ENCODE measurements at places on chromosomes 16 and 17.

GRCh38 chr17:80441133-80441578, 26.2 kb downstream of the ENDOV start:
- DNase-seq: no peak

GRCh38 chr17:47785538-47786123, 36.0 kb downstream of the OSBPL7 start:
- no peak for DNase-seq

- DNase-seq: no peak
Observed at GRCh38 chr17:72554508-72554907, 433.7 kb downstream of the SOX9 start.

- DNase-seq: no peak
Observed at GRCh38 chr16:83231729-83232128, 576.0 kb upstream of the HSBP1 start.

GRCh38 chr16:18958621-18959029, 25.1 kb upstream of the TMC7 start:
- no peak for DNase-seq

DNA sequence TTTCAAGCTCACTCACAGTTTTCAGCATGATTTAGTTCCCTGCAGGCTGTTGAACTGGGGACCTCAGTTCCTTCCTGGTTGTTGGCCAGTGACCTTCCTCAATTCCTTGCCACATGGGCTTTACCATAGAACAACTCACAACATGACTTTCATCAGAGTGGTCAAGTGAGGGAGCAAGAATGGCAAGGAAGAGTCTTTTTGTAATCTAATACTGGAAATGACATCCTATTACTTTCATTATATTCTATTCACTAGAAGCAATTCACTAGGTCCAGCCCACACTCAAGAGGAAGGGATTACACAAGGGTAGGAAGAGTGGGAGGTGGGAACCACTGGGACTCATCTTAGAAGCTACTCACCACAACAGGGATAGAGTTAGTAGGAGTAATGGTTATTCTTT, 57.6 kb downstream of the SYT17 start:
- no peak for DNase-seq

DNA sequence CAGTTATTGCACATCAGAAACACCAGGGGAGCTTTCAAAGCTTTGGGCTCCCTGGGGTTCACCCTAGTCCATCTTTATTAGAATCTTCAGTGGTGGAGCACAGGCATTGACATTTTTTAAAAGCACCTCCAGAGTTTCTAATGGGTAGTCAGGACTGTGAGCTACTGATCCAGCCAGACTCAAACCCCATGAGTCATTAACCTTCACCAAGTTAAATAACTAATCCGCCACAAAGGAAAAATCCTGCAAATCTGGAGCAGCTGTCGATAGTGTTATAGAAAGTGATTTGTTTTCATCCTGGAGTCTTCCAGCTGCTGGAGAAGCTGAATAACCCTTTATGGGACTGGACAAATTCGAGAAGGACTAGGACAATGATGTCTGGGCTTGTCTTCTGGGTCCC, 93.2 kb upstream of the PIRT start:
- no peak for DNase-seq

GRCh38 chr17:42340691-42341127, 47.5 kb downstream of the STAT3 start:
- DNase-seq: no peak

DNA sequence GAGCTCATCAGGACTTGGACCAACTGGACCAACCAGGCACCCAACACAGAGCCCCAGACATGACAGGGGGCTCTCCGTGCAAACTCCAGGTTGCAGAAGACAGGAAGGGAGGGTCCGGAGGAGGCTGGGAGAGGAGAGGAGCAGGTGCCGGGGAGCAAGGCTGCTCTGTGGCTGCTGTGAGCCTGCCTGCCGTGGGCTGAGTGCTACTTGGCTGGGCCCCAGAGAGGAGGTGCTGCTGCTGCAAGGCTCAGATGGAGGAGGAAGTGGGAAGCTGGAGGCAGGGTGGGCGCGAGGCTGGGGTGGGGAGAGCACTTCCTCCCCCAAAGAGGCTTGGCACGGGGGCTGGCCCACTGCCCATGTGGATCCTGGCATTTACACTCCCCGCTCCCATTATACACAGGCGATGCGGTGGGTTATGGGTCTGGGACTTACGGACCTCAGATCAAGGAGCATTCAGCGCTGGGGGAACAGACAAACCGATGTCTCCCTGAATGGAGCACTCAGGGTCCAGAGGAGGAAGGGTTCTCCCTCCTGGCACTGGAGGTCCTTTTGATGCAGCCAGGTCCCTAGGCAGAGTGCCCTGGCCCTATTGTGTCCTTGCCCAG, 15.9 kb downstream of the EPOP start:
- DNase-seq: no peak

DNA sequence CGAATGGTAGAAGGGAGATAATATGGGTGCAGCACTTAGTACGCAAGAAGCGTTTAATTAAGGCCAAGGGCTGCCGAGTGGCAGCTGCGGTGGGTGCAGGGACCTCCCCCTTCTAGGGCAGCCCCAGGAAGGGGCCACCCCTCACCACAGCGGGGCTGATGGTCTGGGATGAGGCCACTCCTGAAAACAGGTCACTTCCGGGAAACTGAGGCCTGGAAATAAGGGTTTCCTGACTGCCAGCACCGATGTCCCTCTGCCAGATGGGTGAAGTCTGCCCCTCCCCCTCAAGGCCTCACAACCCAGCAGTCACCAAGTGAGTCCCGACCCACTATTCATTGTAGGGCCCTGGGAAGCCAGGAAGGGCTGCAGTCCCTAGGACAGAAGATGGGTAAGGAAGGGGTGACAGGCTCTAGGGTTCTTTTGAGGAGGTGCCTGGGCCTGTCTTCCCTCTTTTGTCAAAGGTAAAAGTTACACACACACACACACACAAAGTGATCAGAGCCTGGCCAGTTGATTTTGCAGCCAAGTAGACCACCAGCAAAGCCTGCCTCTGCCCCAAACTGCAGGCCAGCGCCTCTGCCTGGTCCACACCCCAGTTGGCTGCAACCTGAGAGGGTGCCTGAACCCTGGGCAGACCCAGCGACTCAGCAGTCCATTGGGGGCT, 12.5 kb downstream of the SREBF1 start:
- DNase-seq: no peak

GRCh38 chr17:37309051-37309450, 66.7 kb upstream of the C17orf78 start:
- DNase-seq: no peak

DNA sequence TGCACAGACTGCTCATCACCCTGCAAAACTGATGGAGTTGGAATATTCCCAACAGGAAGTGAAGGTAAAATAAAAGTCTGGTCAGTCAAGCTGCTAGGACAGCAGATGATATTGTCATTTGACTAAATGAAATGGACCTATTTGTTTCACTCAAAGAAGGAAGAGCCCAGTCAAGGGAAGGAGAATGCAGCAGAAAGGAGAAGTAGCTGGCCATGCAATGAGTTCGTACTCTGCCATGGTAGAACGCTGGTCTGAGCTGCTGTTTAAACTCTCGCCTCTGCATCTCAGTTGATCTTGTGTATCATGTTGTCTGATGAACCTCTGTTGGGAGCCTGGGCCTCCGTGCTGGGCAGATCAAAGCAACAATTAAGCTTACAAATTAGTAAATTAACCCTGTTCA, 15.6 kb upstream of the YPEL2 start:
- DNase-seq: no peak

- DNase-seq: peak; percentile 69
Observed at GRCh38 chr16:30567160-30567990, 4.1 kb downstream of the ZNF688 start.

DNA sequence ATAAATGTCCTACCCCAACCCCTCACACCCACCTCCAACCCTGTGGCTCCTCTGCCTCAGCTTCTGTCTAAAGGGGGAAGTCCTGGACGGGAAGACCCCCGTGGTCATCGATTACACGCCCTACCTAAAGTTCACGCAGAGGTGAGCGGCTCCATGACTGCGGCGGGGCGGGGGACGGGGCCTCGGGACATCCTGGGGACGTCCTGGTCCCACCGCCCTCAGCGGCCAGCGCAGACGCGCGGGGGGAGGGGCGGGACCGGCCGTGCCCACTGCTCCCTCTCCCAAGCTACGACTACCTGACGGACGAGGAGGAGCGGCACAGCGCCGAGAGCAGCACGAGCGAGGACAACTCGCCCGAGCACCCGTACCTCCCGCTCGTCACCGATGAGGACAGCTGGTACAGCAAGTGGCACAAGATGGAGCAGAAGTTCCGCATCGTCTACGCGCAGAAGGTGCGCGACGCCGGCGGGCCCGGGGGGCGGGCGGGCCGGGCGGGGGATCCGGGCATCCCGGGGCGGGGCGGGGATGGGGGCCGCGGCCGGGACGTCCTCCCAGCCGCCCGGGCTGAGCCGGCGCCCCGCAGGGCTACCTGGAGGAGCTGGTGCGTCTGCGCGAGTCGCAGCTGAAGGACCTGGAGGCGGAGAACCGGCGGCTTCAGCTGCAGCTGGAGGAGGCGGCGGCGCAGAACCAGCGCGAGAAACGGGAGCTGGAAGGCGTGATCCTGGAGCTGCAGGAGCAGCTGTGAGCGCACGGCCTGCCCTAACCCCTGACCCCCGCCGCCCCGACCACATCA, 6.7 kb downstream of the RUNDC3A start:
- DNase-seq: peak; percentile 45

DNA sequence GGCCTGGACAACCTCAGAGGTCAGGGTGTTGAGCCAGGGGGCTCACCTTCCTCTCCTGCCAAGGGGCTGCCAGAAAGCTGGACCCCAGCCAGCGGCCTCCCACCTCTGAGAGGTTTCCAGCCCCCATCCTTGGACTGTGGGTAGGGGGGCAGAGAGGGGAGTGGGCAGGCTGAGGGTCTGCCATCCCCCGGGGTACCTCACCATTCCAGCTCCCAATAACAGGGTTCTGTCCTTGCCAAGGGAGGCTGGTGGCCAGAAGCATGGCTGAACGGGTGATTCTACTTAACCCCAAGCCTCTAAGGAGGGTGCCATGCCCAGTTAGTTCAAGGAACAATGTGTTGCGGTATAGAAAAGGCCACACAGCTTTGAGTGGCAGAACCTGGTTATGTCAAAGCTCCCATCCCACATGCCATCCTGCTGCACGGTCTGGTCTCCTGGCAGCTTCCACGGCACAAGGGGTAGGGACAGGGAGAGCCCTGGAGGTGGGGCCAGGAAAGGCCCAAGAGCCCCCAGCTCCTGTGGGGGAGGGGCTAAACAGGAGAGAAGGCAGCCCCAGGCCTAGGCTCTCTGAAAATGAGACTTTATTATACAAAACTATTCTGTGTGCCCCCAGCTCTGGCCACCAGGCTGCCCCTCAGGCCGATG, 19.8 kb downstream of the B9D1 start:
- DNase-seq: no peak

GRCh38 chr16:68850481-68850880, 7.2 kb downstream of the TANGO6 start:
- no peak for DNase-seq

GRCh38 chr17:61720016-61720795, 129.2 kb upstream of the NACA2 start:
- no peak for DNase-seq

DNA sequence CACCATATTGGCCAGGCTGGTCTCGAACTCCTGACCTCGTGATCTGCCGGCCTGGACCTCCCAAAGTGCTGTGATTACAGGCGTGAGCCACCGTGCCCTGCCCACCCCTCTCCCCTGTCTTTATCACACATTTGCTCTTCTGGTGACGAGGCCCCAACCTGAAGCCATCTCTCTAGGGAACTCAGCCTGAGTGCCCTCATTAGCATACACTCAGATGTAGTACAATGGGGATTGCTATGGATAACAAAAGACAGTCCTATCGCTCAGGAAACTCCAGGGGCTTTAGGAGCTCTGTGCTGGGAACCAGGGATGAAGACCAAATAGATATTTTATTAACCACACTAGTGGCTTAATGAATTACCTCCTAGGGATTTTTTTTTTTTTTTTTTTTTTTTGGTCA, 100.7 kb downstream of the MARF1 start:
- DNase-seq: no peak

DNA sequence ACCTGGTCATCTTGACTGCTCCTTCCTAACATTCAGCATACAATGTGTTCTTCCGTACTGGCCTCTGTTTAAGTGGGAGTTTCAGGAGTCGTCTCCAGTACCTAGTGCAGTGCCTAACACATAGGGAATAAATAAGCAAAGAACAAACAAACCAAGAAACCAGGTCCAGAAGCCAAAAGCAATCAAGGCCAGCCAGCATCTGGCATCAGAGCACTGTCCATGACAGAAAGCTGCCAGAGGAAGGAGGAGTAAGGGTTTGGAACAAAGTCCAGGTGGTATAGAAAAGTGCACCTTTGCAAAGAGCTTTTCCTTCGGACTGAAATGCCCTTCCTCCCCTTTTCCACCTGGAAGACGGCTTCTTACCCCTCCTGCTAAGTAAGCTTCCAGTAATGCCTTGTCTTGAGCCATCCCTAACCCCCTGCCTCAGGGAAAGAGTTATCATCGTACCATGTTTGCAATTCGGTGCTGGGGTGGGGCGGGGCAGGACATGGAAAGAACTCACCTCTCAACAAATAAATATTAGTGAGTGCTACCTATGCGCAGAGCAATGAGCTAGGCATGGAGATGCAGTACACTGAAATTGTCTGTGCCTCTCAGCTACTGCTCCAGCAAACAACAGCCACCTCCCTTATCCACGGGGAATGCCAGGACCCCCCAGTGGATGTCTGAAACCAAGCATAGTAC, 47.6 kb downstream of the C17orf67 start:
- DNase-seq: no peak

GRCh38 chr17:68924793-68925720, 30.1 kb downstream of the ABCA8 start:
- DNase-seq: no peak

- DNase-seq: no peak
Observed at GRCh38 chr17:55617441-55617840, 105.2 kb downstream of the TMEM100 start.

GRCh38 chr17:81832608-81833159, 407 bp downstream of the MCRIP1 start:
- no peak for DNase-seq

DNA sequence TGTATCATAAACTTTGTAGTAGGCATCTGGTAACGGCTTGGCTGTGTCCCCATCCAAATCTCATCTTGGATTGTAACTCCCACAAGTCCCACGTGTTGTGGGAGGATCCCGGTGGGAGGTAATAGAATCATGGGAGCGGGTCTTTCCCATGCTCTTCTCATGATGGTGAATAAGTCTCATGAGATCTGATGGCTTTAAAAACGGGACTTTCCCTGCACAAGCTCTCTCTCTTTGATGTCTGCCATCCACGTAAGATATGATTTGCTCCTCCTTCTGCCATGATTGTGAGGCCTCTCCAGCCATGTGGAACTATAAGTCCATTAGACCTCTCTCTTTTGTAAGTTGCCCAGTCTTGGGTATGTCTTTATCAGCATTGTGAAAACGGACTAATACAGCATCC, 248.7 kb downstream of the SNX29 start:
- DNase-seq: no peak

DNA sequence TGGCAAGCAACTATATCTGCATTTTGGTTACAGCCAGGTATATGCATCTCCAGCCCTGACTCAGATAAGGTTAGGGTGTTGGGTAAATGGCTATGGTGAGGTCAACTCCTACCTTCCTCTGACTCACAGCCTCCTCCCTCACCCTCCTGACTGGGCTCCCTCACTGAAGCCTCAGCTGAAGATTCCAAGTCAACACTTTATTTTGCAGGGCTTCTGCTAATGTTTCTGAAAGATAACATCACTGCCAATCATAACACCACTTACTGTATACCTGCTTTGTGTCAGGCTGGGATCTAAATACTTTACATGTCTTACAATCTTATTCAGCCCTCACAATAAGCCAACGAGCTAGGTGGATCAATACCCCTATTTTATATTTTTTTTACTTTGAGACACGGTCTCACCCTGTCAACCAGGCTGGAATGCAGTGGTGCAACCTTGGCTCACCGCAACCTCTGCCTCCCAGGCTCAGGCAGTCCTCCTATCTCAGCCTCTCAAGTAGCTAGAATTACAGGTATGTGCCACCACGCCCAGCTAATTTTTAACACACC, 47.8 kb upstream of the GCSH start:
- no peak for DNase-seq
